Cardiac muscle cell (in vitro differentiated cells and primary cell): ENCODE measurements at places on chromosomes 5 and 9.

- DNase-seq: no peak
Observed at GRCh38 chr5:124456249-124456648, 290.2 kb downstream of the ZNF608 start.

- DNase-seq: no peak
Observed at GRCh38 chr9:75616841-75617566, 273.5 kb upstream of the PCSK5 start.

DNA sequence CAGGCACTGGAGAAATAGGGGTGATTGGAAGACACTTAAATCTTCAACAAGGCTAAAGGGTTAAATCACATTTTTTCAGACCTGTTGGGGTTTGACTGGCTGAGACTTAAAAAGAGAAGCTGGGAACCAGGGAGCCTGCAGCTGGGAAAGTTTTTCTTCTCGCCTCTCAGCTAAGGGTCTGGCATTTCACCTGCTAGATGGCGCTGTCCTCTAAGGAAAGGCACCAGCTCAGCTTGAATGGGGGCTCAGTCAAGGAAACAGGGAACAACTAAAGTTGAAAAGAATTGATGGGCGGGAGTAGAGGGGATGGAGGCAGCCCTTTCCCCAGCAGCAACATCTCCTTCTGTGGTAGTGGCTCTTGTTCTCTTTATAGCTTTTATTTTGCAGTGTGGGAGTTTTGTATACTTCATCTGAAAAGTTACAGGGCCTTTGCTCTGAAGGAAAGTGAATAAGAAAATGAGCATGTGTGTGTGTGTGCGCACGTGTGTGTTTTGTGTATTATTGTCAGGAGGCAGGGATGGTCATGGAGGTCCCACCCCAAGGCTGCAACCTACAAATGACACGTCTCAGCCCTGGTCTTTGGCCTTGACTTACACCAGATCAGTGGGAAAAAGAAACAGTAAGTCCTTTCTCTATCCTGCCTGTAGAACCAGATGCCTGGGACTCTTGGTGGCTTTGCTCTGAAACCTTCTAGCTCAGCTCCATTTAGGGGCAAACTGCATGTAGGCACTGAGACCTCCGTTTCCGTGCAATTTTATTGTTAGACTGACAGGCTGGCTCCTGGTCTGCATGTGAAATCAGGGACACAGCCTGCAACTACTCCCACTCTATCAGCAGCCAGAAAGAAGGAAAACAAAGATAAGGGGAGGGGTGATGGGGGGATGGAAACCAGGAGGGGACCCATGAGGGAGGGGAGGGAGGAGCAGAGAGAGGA lies 316.2 kb upstream of the CLINT1 start:
- DNase-seq: peak; percentile 82

- no peak for DNase-seq
Observed at GRCh38 chr5:34582371-34582770, 73.8 kb upstream of the RAI14 start.

DNA sequence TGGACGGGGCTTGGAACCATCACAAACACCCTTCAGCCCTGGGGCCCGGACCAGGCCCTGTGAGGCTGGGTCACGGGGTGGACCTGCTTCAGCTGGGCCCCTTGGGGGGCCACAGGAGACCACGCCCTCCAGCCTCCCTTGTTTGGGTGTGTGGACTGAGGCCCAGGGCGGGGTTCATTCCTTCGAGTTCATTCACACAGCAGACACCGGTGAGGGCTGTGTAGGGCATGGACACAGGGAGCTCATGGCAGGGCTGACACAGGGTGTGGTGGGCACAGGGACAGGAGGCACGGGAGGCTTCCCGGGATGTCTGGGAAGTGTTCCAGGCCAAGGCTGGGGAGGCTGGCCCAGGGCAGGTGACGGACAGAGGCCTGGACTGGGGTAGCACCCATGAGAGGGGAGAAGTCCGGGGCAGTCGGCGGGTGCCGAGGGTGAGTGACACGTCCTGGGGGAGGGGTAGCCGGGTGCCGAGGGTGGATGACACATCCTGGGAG lies 8.9 kb downstream of the DNLZ start:
- peak; percentile 49 for DNase-seq

- DNase-seq: no peak
Observed at GRCh38 chr5:10485142-10485795, 43.6 kb downstream of the ROPN1L start.

DNA sequence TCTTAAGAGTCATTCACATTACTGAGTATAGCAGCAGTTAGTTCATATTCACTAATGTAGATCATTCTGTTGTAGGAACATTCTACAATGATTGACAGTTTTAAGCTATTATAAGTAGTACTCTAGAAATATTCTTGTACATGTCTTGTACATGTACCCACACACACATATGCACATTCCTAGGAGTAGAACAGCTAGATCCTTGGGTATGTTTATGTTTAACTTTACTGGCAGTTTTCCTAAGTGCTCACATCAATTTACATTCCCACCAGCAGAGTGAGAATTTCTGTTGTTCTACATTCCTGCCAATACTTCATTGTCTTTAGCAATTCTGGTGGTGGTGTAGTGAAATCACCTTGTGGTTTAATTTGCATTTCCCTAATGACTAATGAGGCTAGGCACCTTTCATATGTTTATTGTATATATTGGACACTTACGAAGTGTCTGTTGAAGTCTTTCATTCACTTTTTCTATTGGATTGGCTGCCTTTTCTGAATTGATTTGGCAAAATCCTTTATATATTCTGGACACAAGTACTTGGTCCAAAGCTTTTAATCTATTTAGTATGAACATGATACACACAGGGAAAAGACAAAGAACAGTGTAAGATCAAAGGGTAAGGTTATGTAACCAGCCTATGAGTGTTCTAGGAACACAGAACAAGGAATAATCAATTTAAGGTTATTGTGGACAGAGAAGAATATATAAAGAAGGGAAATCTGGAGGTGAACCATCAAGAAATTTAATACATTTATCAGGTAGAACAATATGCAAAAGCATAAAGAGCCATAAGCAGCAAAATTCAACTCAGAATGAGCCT lies 95.6 kb downstream of the MLLT3 start:
- no peak for DNase-seq

DNA sequence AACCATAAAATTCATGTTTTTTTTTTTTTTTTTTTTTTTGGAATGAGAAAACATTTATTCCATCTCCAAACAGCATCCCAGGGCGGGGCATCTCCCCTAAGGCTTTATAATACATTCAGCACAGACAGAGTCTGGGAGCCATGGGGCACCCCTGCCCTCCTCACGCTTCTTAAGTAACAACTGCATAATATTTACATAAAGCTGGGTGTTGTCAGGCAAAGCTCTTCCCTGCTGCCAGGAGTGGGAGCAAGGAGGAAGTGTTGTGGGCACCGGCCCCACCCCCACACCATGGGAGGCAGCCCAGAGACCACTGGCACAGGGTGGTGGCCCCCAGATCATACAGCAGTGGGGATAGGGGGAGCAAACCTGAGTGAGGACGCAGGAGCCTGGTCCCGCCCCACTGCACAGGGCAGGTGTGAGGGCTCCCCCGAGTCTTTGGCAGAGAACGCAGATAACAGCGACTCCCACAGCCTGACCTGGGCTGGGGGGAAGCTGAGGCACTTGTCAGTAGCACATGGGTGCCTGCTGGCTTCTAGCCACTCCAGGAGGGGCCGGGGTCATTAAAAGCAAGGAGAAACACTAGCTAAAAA lies 86.1 kb upstream of the CEP78 start:
- DNase-seq: no peak

DNA sequence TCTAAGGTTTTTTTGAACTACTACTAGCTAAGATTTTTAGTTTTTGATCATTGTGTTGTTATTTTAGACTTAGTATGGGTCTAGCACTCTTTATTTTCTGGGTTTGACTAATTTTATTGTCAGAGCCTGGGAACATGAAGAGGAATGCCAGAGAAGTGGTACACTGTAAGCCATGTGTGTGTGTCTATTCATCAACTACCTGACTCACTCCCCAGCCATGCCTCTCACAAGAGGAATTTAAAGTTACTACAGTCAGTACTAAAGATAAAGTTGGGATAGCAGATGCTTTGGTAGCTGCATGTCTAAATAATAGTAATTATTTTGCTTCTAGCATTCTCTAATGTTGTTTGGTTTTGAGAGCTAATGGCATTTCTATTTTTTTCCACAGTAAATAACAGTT lies 264.8 kb downstream of the CSNK1G3 start:
- no peak for DNase-seq
